Ovary (tissue), 10 donors: ENCODE measurements at places on chromosomes 4 and X. TPM values are rescaled to one million over a fixed set of nuclear protein-coding genes. Genes with fewer than 3 reads are reported as not detected.

DNA sequence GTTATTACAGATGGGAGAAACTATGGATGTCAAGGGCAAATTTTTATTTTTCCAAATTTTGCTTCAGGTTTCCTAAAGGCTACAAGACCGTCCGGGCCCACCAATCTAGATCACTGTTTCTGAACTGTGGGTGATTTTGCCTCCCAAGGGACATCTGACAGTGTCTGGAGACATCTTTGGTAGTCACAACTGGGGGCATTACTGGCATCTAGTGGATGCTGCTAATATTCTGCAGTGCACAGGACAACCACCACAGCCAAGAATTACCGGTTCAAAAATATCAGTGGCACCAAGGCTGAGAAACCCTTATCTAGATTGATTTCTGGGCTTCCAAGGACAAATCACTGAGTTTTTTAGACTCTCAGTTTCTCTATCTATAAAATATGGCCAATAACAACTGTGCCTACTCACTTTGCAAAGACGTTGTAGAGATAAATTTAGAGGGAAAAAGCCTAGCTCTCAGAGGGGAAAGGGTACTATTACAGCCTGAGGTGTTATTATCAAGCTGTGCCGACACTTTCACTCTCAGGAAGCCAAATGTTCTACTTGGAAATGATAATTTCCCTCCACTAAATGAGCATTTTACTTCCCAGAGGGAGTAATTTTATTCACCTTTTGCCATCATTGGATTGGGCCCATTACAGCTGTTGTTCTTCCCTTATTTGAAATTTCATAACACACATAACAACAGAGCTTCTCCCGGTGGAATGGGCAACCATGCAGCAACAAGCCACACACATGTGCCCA, 442.1 kb downstream of the CENPC start:
- no peaks in the 10 kb centered on the region for H3K36me3 ChIP-seq
- H3K4me3 ChIP-seq, result no peak overlapping the region
- no peak for DNase-seq
- no peaks in the 10 kb centered on the region for H3K4me1 ChIP-seq
- H3K27ac ChIP-seq, result no peak overlapping the region
- no peaks in the 10 kb centered on the region for H3K27me3 ChIP-seq

GRCh38 chrX:55326985-55327384, 62.3 kb upstream of the PAGE3 start:
- H3K36me3 ChIP-seq, result no peaks in the 10 kb centered on the region
- H3K4me3 ChIP-seq, result no peak overlapping the region
- no peaks in the 10 kb centered on the region for H3K4me1 ChIP-seq
- no peak overlapping the region for H3K27ac ChIP-seq
- DNase-seq, result no peak

DNA sequence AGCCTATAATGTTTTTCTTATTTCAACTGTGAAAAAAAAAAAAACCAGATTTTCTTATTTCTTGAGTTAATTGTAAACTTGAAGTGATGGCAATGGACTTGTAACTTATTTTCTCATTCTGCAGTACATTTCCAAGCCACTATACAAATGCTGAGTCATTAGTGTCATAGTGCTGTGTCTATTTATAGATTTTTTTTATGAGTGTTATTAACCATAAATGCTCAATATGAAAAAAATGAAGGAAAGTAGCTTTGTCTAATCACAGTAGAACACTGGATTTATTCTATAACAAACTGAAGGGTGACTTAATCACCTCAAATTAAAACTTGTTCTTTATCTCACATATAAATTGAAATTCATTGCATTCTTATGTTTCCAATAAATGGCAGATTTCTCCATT, 718.6 kb downstream of the CCSER1 start:
- H3K27me3 ChIP-seq, result no peaks in the 10 kb centered on the region
- no peak for DNase-seq
- no peak overlapping the region for H3K4me3 ChIP-seq
- H3K27ac ChIP-seq, result no peak overlapping the region
- no peaks in the 10 kb centered on the region for H3K36me3 ChIP-seq
- no peaks in the 10 kb centered on the region for H3K4me1 ChIP-seq

- no peak for DNase-seq
- no peaks in the 10 kb centered on the region for H3K27me3 ChIP-seq
These were observed 146.7 kb downstream of the PCDH7 start for GRCh38 chr4:30866907-30867306.

GRCh38 chr4:11232015-11232414, 196.7 kb downstream of the HS3ST1 start:
- no peak for DNase-seq
- H3K27ac ChIP-seq, result no peak overlapping the region
- H3K4me3 ChIP-seq, result no peak overlapping the region
- no peaks in the 10 kb centered on the region for H3K27me3 ChIP-seq
- H3K4me1 ChIP-seq, result peaks cover 11% of the 10 kb centered on the region

SYN1 gene
- 10.2 TPM for total RNA-seq

CEP135 gene
- total RNA-seq, result 8.2 TPM
